Activated CD4-positive, CD25-positive, alpha-beta regulatory T cell treated with anti-CD3 and anti-CD28 coated beads, Interleukin-2, amount 50 U/mL, for 72 hours (primary cell): ENCODE measurements at places on chromosomes 1 and 21.

DNA sequence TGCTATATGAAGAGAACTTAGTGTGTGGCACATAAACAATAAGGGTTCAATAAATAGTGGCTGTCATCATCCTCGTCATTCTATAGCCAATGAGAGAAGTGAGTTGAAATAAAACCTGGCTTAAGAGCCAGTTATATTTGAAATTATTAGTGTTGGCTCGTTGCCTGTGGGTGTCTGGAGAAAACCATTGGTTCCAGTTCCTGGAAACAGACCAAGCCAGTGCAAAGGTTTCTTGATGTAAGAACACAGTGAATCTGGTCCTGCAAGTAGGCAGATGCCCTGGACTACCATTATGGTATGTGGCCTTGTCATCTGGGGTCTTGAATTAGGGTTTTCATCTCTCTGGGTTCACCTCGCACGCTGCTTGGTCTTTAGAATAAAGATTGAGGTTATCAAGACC, 43.3 kb downstream of the URB2 start:
- DNase-seq, result no peak

DNA sequence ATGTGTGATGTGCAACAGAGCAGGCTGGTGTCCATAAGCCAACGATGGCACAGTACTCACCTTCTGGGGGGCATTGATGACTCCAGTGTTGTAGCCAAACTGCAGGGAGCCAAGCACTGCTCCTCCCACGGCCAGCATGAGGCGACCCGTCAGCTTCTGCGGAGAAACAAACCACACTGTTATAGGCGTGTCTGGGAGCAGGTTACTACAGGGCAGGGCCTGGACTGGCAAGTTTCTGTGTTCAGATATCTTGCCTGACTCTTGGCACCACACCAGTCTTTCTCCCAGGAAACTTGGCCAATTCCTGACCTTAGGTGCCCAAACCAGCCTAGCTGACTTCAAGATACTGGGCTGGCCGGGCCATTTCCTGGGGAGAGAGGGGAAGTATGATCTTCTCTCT, 15.5 kb downstream of the SLC2A1 start:
- no peak for DNase-seq

GRCh38 chr1:25760871-25761270, 39.1 kb upstream of the SELENON start:
- DNase-seq, result no peak

GRCh38 chr1:203037509-203038190, 11.4 kb downstream of the PPFIA4 start:
- DNase-seq, result no peak

GRCh38 chr1:227907439-227908015, 40.2 kb downstream of the WNT9A start:
- DNase-seq, result no peak

DNA sequence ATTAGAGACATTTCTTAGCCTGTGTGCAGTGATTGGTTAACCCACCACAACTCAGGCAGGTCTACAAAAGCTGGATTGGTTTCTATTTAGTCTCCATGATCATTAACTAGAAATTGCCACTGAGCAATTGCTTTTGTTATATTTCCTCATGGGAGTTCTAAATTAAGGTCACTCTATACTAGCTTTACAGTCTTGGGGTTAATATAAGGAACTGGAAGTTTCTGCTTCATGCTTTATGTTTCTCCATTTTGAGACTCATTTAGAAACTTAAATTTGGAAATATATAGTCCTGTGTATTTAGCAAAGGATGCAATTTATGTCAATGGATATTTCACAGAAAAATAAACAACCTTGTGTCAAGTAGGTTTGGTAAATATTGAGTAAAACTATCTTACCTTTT, 137.5 kb downstream of the HLX start:
- DNase-seq, result no peak

DNA sequence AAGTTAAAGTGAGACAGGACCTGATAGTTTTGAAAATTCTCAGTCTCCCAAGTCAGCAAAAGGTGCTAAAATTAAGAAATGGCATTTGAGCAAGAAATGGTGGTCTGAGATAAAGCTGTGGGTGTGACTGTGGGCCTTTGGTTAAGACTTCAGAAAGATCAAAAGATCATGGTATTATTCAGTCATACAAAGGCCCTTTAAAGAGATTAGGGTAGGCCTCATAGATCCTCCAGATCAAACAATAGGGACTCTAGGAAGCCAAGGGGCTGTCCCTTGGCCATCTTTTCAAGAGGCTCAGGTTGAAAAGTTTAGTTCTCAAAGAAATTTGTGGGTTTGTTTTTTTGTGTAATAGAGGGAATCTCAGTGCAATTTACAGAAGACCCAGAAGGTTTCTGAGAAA, 8.4 kb downstream of the HMGB4 start:
- no peak for DNase-seq

- DNase-seq, result no peak
Observed at GRCh38 chr1:19426294-19427086, 58.8 kb downstream of the CAPZB start.

DNA sequence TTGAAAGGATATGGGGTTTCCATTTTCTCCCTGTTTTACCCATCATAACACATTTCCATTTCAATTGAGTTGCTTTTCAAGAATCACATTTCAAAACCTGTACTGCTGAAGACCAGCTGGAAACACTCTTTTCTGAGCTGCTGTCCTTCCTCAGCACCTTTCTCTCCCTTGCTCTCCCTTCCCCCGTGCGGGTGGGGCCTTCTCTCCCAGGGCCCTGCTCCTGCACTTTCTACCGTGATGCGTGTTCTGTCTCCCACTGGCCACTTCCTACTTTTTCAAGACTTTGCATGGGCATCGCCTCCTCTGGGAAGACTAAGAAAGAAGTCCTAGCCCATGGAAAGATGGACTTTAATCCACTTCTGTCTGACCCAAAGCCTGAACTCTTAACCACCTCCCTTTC, 390.4 kb downstream of the PTPRU start:
- no peak for DNase-seq

GRCh38 chr1:31003613-31004230, 61.8 kb downstream of the PUM1 start:
- DNase-seq, result no peak

DNA sequence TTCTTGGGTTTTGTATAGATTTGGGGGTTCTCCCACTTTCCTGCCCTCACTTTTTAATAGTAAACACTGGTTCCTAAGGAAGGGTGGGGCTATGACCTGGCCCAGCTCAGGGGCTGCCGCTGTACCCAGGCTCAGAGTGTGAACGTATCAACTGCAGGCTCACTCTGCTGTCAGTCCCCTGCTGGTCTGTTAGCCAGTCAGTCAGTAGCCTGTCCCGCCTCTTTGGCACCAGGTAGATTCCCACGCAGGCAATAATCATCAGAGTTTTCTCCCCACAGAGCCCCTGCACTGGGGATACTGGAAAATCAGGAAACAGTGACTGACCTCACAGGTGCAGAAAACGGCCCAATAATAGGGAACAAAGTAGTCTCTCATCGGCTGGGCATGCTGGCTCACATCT, 15.0 kb upstream of the ALPL start:
- no peak for DNase-seq

- DNase-seq, result no peak
Observed at GRCh38 chr1:38125016-38125415, 78.4 kb upstream of the POU3F1 start.

GRCh38 chr21:25961042-25961441, 209.5 kb downstream of the APP start:
- DNase-seq, result no peak

GRCh38 chr1:54651608-54652007, 10.0 kb downstream of the MROH7 start:
- DNase-seq, result no peak

DNA sequence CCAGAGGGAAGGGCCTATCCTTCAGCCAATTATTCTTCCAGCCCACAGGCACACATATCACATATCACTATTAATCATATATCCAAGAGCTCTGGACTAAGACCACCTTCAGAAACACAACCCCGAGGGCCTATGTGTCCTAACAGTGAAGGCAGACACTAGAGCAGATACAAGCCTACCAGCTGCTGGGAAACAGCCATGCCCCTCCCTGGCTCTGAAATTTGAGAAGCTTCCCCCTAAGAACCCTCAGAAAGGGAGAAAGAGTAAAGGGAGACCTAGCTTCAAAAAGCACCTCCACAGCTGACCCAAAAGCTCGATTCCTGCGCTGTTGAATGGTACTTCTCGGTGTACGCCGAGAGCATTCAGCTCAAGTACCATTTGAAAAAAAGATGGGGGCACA, 17.4 kb downstream of the CNN3 start:
- no peak for DNase-seq

DNA sequence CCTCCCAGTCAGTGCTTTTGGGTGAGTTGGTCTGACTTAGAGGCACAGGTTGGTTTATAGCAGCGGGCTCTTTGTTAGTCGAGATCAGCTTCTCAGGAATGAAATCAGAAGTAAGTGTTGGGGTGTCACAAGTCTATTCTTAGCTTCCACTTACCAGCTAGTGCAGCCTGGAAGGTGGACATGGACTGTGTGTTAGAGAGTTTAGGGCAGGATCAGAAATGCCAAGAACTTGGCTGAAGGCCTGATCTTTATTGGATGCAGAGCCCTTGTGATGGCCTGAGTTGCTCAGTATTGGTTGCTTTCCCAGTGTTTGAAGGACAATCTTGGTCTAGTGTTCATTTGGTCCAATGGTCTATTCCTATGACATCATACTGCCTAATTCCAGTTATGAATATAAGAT, 377.0 kb upstream of the USP24 start:
- no peak for DNase-seq

GRCh38 chr1:16165548-16165947, 9.7 kb upstream of the EPHA2 start:
- DNase-seq, result no peak

GRCh38 chr1:195754874-195755273, 853.4 kb downstream of the KCNT2 start:
- no peak for DNase-seq

GRCh38 chr21:16037421-16037955, 307.7 kb downstream of the USP25 start:
- DNase-seq, result no peak

GRCh38 chr1:118047006-118047649, 117.6 kb downstream of the WDR3 start:
- DNase-seq, result no peak

DNA sequence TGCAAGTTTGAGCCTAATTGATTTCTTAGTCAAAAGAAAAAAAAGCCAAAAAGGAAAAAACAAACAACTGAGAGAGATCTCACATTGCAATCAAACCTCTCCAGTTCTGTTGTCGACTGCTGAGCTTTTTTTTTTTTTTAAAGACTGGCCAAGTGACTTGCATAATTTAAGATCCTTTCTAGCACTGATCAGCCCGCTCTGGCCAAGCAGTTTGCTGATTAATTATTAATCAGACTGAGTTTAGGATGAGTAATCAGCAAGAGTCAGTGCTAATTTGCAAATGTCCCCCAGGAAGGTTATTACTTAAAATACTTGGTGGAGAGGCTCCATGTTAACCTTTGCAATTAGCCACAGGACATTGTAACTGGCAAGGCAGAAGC, 39.3 kb downstream of the HMGB4 start:
- no peak for DNase-seq

- no peak for DNase-seq
Observed at GRCh38 chr1:210117681-210118170, 114.9 kb upstream of the SERTAD4 start.

GRCh38 chr1:186152227-186152619, 222.8 kb downstream of the TPR start:
- DNase-seq, result no peak

DNA sequence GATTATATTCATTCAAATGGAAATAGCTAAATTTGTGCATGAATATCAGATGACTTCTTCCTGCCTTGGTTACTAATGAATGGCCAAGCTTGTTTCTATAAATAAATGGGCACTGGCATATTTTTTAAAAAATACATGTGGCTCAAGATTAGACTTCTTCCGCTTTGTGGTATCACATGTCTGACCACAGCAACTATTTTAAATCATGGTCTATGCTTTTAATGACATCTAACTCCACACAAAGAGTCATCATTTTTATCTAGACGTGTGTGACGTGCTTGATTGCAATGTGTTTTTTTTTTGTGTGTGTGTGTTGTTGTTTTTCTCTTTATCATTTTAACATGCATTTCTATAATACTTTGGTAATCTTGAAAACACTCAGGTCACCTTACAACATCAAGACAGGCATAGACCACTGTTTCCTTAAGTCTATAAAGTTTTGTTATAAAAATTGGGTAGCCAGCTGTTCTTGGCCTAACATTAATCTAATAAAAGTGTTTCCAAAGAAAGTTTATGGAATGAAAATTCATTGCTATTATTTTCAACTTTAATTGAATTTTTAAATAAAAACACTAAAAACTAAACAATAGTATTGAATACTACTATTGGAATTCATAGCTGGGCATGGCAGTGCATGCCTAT, 29.5 kb downstream of the RGS1 start:
- DNase-seq, result no peak

DNA sequence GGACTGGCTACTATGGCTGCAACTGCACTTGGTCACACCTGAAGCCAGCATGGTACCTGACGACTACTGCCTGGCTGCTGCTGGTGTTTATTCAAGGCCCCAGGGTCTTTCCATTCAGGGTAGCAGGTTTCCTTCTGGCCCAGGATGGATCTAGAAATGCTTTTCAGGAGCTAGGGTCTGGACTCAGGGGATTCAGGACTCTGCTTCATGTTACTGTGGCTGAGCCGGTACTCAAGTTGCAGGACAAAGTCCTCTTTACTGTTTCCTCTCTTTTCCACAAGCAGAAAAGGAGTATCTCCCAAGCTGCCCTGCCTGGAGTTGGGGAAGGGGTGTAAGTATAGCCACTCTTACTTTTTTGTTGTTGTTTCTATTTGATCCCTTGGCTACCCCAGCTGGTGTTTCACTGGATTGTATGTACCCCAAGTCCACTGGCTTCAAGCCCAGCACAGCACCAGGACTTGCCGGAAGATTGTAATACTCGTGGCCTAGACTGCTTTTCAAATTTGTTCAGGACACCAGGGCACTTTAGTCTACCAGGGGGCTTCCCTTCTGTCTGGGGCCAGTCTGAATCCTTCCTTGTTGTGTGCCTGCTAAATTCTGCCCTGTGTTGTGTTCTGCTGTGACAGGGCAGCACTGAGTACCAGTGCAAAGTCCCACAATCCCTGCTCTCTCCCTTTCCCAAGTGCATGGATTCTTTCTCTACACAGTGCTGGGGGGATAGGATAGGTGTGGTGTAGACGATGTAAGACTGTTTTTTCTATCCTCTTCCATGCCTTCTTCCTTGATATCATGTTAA, 248.5 kb downstream of the GPR52 start:
- DNase-seq, result no peak

- DNase-seq, result no peak
Observed at GRCh38 chr1:155946633-155947219, 5.3 kb downstream of the RXFP4 start.

DNA sequence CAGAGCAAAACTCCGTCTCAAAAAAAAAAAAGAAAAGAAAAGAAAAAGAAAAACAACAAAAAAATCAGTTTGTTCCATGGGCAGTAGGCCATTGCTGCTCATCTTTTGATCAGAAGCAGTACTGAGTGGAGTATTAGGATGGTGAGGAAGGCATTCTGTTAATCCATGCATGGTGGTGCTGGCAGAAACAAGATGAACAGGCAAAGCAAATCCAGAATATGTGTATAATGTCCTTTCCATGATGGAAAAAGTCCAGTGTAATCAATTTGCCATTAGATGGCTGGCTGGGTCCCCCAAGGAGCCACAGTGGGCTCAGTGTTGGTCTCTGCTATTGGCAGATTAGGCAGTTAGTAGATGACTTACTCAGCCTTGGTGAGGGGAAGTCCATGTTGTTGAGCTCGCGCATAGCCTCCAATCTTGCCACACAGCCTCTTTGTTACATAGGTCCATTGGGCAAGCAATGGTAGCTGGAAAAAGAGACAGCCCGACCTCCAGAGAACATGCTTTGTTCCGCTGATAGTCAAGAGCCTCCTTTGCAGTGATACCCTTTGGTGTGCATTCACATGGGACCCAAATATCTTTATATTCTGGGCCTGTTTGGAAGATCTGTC, 23.3 kb downstream of the H3-3A start:
- no peak for DNase-seq

GRCh38 chr1:38508232-38508631, 351.3 kb downstream of the RRAGC start:
- no peak for DNase-seq
